ENCODE measurements at places on chromosomes 5 and 9. TPM values are rescaled to one million over a fixed set of nuclear protein-coding genes. Genes with fewer than 3 reads are reported as not detected.

- H3K4me1 ChIP-seq: no peaks in the 10 kb centered on the region
- H3K27me3 ChIP-seq: no peaks in the 10 kb centered on the region
- no peak for DNase-seq
- no peaks in the 10 kb centered on the region for H3K36me3 ChIP-seq
- no peak overlapping the region for H3K4me3 ChIP-seq
These were observed 424.8 kb downstream of the TMEM38B start for GRCh38 chr9:106119176-106119575.

Gene GMCL2
- not detected for total RNA-seq

- DNase-seq: peak; percentile 56
- peaks cover 1% of the 10 kb centered on the region for H3K36me3 ChIP-seq
These were observed 33.9 kb downstream of the TRIP13 start for GRCh38 chr5:926417-927171.

DNA sequence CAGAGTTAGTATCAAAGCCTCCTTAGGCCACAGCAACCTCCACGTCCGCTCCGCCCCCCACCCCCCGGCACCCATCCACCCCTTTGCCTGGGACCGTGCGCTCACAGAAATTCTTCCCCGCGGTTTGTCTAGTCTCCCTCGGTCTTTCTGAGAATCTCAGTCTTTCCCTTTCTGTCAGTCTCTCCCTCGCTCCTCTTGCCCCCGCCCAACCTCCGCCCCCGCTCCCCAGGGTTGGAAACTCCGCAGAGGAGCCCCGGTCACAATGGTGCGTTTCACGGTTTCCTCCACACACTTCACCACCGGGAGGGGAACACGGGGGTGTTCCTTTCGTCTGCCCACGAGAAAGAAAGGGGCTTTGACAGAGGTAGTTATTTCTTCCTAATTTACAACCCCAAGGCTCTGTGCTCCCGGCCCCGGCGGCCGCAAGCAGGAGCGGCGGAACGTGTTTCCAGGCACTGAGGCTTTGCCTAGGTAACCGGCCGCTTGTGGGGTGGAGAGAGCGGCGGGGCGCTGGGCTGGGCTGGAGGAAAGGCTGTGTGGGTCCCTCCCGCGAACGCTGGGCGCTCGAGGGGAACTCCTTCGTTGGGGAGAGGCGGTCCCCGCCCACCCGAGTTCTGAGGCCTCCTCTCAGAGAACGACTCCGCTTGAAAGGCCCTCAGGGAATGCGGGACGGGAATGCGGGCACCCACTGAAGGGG lies 2.1 kb downstream of the NR4A3 start:
- peaks cover 46% of the 10 kb centered on the region for H3K36me3 ChIP-seq
- DNase-seq: peak; percentile 88
- H3K27me3 ChIP-seq: peaks cover 8% of the 10 kb centered on the region
- H3K4me1 ChIP-seq: peaks cover 46% of the 10 kb centered on the region

DNA sequence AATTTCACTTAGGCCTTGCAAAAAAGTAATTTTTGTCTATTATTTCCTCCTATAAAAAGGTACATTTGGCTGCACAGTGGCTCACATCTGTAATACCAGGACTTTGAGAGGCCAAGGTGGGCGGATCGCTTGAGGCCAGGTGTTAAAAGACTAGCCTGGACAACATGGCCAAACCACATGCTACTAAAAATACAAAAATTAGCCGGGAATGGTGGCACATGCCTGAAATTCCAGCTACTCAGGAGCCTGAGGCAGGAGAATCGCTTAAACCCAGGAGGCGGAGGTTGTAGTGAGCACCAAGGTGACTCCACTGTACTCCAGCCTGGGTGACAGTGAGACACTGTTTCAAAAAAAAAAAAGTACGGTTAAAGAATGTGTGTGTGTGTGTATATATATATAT lies 15.7 kb downstream of the NUP155 start:
- DNase-seq: no peak
- H3K36me3 ChIP-seq: peaks cover 23% of the 10 kb centered on the region
- no peaks in the 10 kb centered on the region for H3K4me1 ChIP-seq

DNA sequence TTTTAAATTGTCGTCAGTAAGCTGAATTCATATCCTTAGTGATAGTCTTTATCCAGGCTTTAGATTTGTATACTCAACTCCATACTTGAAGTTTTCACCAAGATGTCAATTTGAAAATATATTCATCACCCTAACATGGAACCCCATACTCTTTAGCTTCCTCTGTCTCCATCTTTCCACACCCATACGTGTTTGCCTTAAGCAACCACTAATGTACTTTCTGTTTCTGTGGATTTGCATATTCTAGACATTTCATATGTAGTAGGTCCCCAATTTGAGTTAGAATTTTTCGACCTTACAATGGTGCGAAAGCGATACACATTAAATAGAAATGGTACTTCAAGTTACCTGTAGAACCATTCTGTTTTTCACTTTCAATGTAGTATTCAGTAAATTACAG lies 65.2 kb downstream of the NSD1 start:
- H3K27ac ChIP-seq: no peak overlapping the region
- H3K4me3 ChIP-seq: no peak overlapping the region
- DNase-seq: no peak
- H3K27me3 ChIP-seq: no peaks in the 10 kb centered on the region

DNA sequence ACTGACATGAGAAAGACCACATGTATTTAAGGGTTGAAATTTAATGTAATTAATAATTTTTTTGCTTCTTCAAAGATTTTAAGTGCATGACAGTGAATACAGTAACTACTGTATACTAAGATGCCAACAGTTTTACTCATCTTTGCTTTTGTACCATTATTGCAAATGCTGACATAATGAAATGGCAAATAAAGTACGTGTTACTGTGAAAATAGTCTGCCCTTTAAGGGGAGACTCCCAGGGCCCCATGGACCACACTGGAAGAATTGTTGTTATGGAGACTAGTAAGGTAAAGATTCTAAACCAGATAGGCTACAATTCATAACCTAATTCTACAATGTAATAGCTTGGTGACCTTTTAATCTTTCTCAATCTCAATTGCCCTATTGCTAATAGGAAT lies 84.7 kb downstream of the NR3C1 start:
- peaks cover 63% of the 10 kb centered on the region for H3K4me1 ChIP-seq
- no peak overlapping the region for H3K4me3 ChIP-seq
- peaks cover 14% of the 10 kb centered on the region for H3K36me3 ChIP-seq

DNA sequence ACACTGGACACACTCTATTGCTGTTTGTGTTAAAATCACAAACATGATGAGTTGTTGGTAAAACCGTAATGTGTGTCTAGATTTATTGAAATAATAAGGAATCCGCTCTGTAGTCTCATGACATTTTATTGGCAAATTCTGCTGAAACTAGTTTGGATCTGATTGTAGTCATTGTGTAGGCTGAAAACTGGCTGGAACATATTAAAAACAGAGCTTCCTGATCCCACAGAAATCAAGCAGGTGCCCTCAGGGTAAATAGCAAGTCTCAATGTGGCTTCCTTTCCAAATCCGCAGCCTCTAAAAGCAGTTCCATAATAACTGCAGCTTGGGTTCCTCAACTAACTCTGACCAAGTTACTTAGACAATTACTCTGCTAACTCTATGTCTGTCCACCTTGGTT lies 427.5 kb upstream of the KIF2A start:
- H3K27ac ChIP-seq: no peak overlapping the region
- no peaks in the 10 kb centered on the region for H3K36me3 ChIP-seq
- no peaks in the 10 kb centered on the region for H3K4me1 ChIP-seq

DNA sequence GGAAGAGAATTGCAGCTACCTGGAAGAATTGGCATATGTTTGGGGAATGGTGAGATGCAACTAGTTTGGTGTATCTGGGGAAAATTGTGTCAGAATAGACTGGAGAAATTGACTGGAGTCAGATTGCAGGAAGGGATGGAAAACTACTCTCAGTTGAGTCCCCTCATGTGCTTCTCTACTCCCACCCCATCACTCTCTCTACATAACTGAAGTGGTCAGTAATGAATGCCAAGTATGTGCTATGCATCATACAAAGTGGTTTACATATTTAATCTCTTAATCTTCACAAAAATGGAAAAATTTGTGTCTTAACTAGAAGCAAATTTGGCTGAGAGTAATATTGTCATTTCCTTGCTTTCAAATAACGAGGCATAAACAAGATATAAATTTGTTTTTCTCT lies 146.4 kb upstream of the TNC start:
- no peak overlapping the region for H3K27ac ChIP-seq
- DNase-seq: no peak
- no peaks in the 10 kb centered on the region for H3K4me1 ChIP-seq

- no peaks in the 10 kb centered on the region for H3K36me3 ChIP-seq
- H3K27ac ChIP-seq: no peak overlapping the region
- DNase-seq: no peak
These were observed 176.4 kb downstream of the KIF4B start for GRCh38 chr5:155189981-155190380.

GRCh38 chr9:96199006-96199405 lies 103.0 kb downstream of the HSD17B3 start:
- H3K27me3 ChIP-seq: peaks cover 16% of the 10 kb centered on the region
- no peaks in the 10 kb centered on the region for H3K4me1 ChIP-seq
- H3K4me3 ChIP-seq: no peak overlapping the region
- DNase-seq: no peak

Gene FBP2
- total RNA-seq: not detected

Gene GOLM1
- total RNA-seq: 1.2 TPM

GRCh38 chr9:136688274-136689107 lies 1.2 kb upstream of the AGPAT2 start:
- H3K27ac ChIP-seq: no peak overlapping the region
- H3K4me1 ChIP-seq: no peaks in the 10 kb centered on the region
- H3K27me3 ChIP-seq: peaks cover 2% of the 10 kb centered on the region
- no peak overlapping the region for H3K4me3 ChIP-seq

DNA sequence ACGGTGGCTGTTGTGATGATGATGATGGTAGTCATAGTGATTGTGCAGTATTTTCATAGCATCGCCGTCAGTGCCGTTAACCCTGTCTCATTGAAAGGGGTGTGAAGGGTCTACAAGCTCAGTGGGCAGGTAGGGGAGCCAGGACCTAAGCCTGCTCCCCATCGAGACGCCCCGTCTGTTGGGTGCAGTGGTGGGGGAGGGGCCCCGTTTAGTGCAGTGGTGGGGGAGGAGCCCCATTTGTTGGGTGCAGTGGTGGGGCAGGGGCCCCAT lies 68.6 kb downstream of the COL5A1 start:
- no peaks in the 10 kb centered on the region for H3K36me3 ChIP-seq
- no peak for DNase-seq
- no peaks in the 10 kb centered on the region for H3K27me3 ChIP-seq
- H3K4me3 ChIP-seq: no peak overlapping the region
- H3K27ac ChIP-seq: no peak overlapping the region
- H3K4me1 ChIP-seq: no peaks in the 10 kb centered on the region

Gene FOXD4
- 0.16 TPM for total RNA-seq

GRCh38 chr5:14574891-14575508 lies 6.6 kb upstream of the OTULINL start:
- H3K27me3 ChIP-seq: peaks cover 2% of the 10 kb centered on the region
- no peak overlapping the region for H3K27ac ChIP-seq
- DNase-seq: no peak
- no peaks in the 10 kb centered on the region for H3K4me1 ChIP-seq
- H3K36me3 ChIP-seq: no peaks in the 10 kb centered on the region

GRCh38 chr9:116422119-116422979 lies 264.8 kb upstream of the TRIM32 start:
- H3K4me3 ChIP-seq: no peak overlapping the region
- DNase-seq: no peak
- peaks cover 3% of the 10 kb centered on the region for H3K36me3 ChIP-seq

DNA sequence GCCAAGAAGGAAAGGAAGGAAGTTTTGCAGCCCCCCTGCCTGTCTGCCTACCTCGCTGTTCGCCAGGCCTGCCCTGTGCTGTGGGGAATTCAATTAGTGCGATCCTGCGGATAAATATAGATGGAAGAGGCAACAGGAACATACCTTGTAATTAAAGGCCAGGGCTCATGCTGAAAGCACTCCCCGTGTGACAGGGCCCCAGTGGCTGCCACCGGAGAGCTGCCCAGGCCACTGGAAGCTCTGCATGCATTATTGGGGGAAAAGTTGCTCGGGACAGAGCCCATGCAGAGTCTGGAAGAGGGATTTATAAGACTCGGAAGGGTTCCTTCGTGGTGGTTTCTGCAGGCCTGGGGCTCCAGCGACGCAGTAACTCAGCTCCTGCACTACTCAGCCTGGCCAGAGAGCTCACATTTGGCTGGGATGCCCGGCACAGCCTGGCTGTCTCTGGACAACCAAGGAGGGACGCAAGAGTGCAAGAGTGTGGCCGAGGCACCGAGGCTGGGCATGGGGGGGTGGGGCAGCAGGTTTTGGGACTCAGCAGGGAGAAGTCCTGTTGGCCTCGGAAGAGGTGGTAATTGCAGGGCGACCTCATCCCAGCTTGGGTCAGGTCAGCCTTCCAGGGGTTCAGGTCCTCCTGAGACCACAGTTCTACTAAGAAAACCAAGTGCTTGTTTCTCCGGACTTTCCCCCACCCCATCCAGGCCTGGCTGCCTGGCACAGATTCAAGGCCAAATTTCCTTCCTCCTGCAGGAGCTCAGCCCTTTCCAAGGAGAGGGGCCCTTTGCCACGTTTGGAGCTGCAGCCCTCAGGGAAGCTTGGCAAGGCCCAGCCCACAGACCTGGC lies 68.1 kb upstream of the GGTA1 start:
- H3K27ac ChIP-seq: no peak overlapping the region
- H3K4me1 ChIP-seq: no peaks in the 10 kb centered on the region
- no peak overlapping the region for H3K4me3 ChIP-seq
- no peaks in the 10 kb centered on the region for H3K36me3 ChIP-seq

DNA sequence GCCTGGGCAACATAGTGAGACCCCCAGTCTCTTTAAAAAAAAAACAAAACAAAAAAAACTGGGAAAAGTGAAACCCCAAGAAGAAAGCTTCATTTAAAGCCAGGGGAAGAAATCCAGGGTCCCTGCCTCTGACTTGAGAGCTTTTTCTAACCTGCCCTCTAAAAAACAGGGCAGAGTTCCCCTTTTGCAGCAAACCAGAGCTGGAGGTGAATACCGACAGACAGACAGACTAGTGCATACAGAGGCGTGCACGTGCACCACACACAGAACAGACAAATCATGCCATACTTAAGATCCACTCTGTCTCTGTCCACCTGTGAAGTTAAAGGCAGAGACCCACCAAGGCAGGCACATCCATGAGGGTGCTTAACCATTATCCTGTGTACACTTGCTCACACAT lies 11.7 kb upstream of the AQP3 start:
- peaks cover 52% of the 10 kb centered on the region for H3K4me1 ChIP-seq
- peaks cover 17% of the 10 kb centered on the region for H3K36me3 ChIP-seq
- no peak for DNase-seq
- no peak overlapping the region for H3K4me3 ChIP-seq

GRCh38 chr5:142481410-142481809 lies 156.6 kb upstream of the SPRY4 start:
- H3K27ac ChIP-seq: no peak overlapping the region
- no peaks in the 10 kb centered on the region for H3K27me3 ChIP-seq
- peak; percentile 11 for DNase-seq
- H3K4me3 ChIP-seq: no peak overlapping the region

GRCh38 chr5:77218263-77218662 lies 7.8 kb downstream of the PDE8B start:
- no peak for DNase-seq
- no peaks in the 10 kb centered on the region for H3K4me1 ChIP-seq
- H3K27me3 ChIP-seq: peaks cover 27% of the 10 kb centered on the region
- H3K36me3 ChIP-seq: no peaks in the 10 kb centered on the region
- H3K27ac ChIP-seq: no peak overlapping the region

Gene CDK9
- total RNA-seq: 80.4 TPM
